ENCODE measurements at places on chromosomes 13 and 19. TPM values are rescaled to one million over a fixed set of nuclear protein-coding genes. Genes with fewer than 3 reads are reported as not detected.

Gene FOXA3
- not detected for total RNA-seq

Gene NDUFA7
- 31.8 TPM for total RNA-seq

Gene ACER1
- total RNA-seq: not detected

Gene NUDT15
- 11.8 TPM for total RNA-seq

Gene SYT3
- total RNA-seq: 0.20 TPM

Gene MAU2
- 39.6 TPM for total RNA-seq

Gene SRRM5
- total RNA-seq: 0.03 TPM

Gene CARD8
- total RNA-seq: 17.7 TPM

Gene PLVAP
- 0.20 TPM for total RNA-seq

Gene KL
- 0.20 TPM for total RNA-seq

Gene CD177
- total RNA-seq: not detected

Gene ZFP82
- 8.5 TPM for total RNA-seq

Gene RASIP1
- total RNA-seq: 0.52 TPM

Gene RXFP2
- not detected for total RNA-seq

Gene PRODH2
- total RNA-seq: not detected

Gene CAMSAP3
- not detected for total RNA-seq

Gene ZNF208
- 0.33 TPM for total RNA-seq

Gene ZNF626
- total RNA-seq: 13.7 TPM

Gene PABPC3
- 0.10 TPM for total RNA-seq

Gene GRK1
- not detected for total RNA-seq

Gene ZNF790
- total RNA-seq: 8.1 TPM

Gene EID2B
- 2.7 TPM for total RNA-seq

Gene MISP3
- 1.6 TPM for total RNA-seq

Gene CYP4F8
- not detected for total RNA-seq

Gene ATP8A2
- total RNA-seq: 0.03 TPM

Gene FXYD7
- total RNA-seq: not detected

Gene ZNF763
- 1.1 TPM for total RNA-seq

Gene HAUS5
- 5.6 TPM for total RNA-seq

Gene DOCK9
- total RNA-seq: 29.6 TPM

Gene CLN5
- total RNA-seq: 46.7 TPM

Gene C19orf73
- 0.26 TPM for total RNA-seq

Gene ALG5
- 20.2 TPM for total RNA-seq

Gene C2CD4C
- total RNA-seq: not detected

Gene ZNF382
- total RNA-seq: 9.6 TPM

Gene BEST2
- total RNA-seq: not detected

Gene RNASEH2B
- total RNA-seq: 19.0 TPM

Gene USHBP1
- total RNA-seq: 0.07 TPM

Gene KLC3
- 0.46 TPM for total RNA-seq

Gene CRX
- not detected for total RNA-seq

Gene C19orf85
- not detected for total RNA-seq

Gene FGF21
- total RNA-seq: not detected

Gene KRTDAP
- total RNA-seq: not detected

Gene SYCN
- total RNA-seq: not detected

Gene COL4A2
- 1,112 TPM for total RNA-seq

Gene ZNF134
- total RNA-seq: 20.7 TPM

Gene TMEM145
- total RNA-seq: not detected

Gene LIG1
- total RNA-seq: 10.6 TPM

Gene CPB2
- total RNA-seq: not detected

Gene PDX1
- not detected for total RNA-seq

Gene ERICH6B
- not detected for total RNA-seq

Gene PDE4C
- total RNA-seq: 21.3 TPM

Gene CCDC8
- total RNA-seq: 20.0 TPM

Gene GNG8
- total RNA-seq: not detected

Gene VSIG10L
- total RNA-seq: 1.2 TPM

Gene ZNF154
- 8.1 TPM for total RNA-seq

Gene SSC5D
- 40.5 TPM for total RNA-seq

Gene SPTBN4
- 1.2 TPM for total RNA-seq

Gene CYP4F12
- not detected for total RNA-seq

Gene CEACAM20
- total RNA-seq: not detected

Gene CD33
- not detected for total RNA-seq

All from smooth muscle cell of the pulmonary artery (primary cell).